Kidney (tissue), 22 donors: ENCODE measurements at places on chromosomes 7 and 10. TPM values are rescaled to one million over a fixed set of nuclear protein-coding genes. Genes with fewer than 3 reads are reported as not detected.

DNA sequence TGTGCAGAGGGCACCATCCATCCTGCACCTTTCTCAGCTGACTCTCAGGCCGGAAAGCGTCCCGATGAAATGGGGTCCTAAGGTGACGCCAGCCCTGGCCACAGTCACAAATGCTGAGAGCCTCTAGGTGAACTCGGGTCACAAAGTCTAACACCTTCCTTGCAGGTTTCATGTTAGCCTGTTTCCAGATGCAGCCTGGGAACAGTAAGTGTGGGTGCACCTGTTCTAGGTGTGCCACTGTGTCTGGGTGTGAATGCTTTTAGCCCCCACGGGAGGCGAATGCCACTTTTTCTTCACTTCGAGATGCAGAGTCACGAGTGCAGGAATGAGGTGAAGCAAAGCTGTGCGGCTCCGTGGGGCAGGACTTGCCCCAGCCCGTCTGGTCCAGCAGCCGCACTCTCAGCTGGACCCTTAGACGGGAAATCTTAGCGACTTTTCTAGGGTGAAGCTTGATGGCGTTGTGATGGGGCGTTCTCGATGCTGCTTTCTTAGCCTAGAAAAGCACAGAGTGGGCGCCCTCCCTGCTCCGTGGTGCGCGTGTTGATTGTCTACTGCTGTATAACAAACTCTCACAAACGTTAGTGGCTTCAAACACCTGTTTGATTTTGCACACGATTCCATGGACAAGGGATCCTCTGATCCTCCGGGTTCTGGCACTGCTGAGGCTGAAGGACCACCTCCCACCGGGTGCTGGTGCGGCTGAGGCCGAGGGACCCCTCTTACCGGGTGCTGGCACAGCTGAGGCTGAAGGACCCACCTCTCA lies 13.6 kb upstream of the VIPR2 start:
- DNase-seq: no peak

- DNase-seq: peak; percentile 66
Measured at GRCh38 chr7:151125470-151125845, 39.2 kb downstream of the AGAP3 start.

- DNase-seq: no peak
Measured at GRCh38 chr10:50613726-50614443, 9.9 kb downstream of the SGMS1 start.

- DNase-seq: peak; percentile 63
Measured at GRCh38 chr10:12484002-12484918, 134.9 kb downstream of the CAMK1D start.

DNA sequence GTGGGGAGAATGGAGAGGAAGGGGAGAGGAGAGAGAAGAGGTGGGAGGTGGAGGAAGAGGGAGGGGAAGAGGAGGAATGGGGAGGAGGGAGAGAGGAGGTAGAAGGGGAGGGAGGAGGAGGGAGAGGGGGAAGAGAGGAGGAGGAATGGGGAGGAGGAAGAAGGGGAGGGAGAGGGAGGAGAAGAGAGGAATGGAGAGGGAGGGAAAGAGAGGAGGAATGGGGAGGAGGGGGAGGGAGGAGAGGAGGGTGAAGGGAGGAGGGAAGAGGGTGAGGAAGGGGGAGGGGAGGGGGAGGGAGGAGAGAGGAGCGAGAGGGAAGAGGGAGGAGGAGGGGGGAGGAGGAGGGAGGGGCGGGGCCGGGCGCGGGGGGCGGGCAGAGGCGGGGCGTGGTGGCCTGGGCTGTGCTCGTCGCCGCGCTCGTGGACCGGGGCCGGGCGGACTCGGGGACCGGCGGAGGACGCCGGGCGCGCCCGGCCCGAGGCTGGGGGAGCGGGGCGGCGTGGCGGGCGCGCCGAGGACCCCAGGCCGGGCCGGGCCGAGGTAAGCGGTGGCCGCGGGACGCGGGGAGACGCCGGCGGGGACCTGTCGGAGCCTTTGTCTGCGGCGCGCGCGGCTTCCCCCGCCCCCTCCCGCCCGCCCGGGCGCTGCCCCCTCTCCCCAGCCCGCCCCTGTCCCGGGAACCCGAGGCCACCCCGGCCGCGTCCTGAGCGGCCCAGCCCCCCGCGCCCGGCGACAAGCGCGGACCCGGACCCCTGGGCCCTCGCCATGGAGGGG lies at the start of gene SLC29A4:
SLC29A4 (plus strand) TSS at position 401 of the 774 bp plus-strand sequence. CDS start 4,874 bp downstream, outside the sequence.
- DNase-seq: peak; percentile 72

DNA sequence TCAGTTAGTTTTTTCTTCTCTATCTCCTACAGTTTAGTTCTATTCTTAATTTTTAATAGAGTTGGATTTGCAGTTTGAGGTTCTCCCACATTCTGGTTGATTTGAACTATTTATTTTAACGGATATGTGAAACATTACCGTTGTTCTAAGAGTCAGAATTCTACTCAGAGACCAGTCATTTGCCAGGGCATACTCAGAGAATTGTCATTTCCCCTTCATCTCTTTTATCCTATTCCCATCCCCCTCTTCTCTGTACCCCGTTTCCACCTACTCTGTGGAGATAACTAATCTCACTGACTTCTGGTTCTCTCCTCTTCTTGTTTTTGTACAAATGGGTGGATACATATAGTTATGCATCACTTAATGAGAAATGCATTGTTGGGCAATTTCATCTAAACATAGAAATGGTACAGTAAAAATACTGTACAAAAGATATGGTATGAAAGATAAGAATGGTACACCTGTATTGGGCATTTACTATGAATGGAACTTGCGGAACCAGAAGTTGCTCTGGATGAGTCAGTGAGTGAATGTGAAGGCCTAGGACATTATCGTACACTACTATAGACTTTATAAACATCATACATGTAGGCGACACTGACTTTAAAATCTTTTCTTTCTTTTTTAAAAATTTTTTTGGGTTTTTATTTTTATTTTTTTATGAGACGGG lies 53.1 kb downstream of the INPP5F start:
- no peak for DNase-seq

DNA sequence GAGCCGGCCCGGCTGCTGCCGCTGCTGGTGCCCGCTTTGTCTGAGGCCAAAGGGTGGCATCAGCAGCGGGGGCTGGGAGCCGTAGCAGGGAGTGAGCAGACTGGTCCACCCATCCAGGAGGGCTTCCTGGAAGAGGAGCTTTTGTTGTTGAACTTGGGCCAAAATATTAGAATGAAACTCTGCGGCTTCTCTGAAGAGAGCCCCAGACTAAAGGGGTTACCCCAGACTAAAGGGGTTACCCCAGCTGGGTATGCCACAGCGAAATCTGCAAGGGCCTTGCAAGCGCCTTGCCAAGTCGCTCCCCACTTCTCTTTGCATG lies 154.7 kb upstream of the ZMIZ1 start:
- DNase-seq: no peak

The GIMAP5 gene
- polyA plus RNA-seq: 21.2 TPM

The SYT15B gene
- polyA plus RNA-seq: 0.39 TPM

DNA sequence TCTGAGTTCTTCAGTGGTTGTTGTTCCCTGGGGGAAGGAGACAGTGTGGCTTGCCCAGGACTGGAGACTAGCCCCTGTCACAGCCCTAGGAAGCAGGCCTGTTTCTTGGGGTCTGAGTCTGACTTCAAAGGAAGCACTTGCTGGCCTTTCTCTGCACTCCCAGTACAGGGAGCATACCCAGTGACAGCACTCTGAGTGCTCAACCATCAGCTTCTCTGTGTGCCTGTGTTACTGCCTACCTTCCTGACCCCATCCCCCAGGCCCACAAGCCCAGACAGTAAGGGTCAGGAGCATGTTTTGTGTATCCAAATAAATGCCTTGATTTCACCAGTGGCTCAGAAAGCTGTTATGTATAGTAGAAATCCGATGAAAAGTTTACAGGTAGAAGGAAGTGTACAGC lies 48.9 kb downstream of the OGDH start:
- no peak for DNase-seq

The ADRB1 gene
- polyA plus RNA-seq: 1.4 TPM

DNA sequence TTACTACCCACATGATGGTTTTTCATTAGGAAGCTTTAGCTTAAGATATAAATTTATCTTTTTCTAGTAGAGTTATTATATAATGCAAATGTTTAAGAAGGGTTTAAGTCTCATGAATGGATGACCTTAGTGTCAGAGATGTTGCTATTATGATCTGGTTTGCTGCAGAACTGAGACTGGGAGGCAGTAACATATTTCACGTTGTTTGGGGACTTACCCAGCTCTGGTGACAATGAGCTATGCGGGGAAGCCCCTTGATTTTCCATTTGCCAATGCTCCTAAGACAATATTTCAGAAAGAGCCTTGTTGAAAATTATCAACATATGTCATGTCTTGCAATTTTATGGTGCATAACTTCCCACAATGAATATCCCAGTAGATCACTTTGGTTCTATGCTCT lies 754.6 kb downstream of the REEP3 start:
- DNase-seq: no peak

GRCh38 chr7:96167424-96167823 lies 154.5 kb downstream of the SLC25A13 start:
- DNase-seq: no peak

DNA sequence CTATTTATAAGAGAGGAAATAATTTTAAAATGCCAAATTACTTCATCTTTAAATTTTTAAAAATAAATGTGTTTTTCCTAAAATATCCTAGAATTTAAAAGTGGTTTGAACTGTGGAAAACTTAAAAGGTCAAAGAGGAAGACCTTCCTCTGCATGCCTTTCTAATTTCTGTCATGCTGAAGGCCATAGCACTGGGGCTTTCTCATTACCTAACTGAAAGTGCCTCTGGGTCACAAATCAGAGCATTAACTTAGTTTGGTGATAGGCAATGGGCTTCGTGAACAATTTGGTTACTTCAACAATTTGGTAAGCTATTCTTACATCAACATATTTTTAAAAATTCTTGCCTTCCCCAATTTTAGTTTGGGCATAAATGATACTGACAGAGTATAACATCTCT lies 100.2 kb upstream of the SAMD8 start:
- DNase-seq: no peak

- DNase-seq: no peak
Measured at GRCh38 chr7:101177644-101178043, 2.4 kb downstream of the NAT16 start.

The TMEM243 gene
- polyA plus RNA-seq: 37.7 TPM

DNA sequence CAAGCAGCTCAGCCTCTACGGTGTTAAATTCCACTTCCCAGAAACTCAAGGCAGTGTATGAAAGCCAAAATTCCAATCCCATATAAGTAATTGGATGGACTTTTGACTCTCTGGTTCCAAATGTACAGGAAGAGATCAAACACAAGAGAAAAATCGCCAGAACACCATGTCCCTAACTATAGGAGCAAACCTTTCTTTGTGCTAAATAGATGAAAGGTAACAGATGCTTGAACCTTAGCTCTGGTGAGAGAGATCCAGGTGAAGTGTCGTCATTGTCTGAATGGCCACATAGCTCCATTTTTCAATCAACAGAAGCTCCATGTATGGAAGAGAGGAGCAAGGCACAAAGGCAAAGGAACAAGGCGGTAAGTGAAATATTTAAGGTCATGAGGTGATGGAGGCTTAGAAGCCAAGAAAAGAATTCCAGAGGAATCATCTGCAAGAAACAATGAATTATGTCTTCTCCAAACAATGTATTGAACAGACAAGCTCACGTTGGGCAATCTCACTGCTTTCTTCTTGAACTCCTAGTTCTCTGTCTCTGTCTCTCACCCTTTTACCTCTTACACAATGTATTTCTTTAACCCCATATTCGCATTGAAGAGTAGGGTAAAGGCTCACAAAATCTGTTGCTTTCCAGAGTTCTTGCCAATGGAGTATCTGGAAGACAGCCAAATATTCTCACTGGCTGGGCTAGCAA lies 585.1 kb downstream of the GATA3 start:
- no peak for DNase-seq

The MMP21 gene
- not detected for polyA plus RNA-seq

- DNase-seq: no peak
Measured at GRCh38 chr10:122130474-122131110, 140.5 kb upstream of the BTBD16 start.

- DNase-seq: peak; percentile 67
Measured at GRCh38 chr7:47763063-47763974, 181.4 kb upstream of the TNS3 start.

The EPHA1 gene
- polyA plus RNA-seq: 6.9 TPM

GRCh38 chr10:97915346-97916131 lies 65.9 kb downstream of the GOLGA7B start:
- no peak for DNase-seq

- no peak for DNase-seq
Measured at GRCh38 chr7:1480670-1481069, 21.4 kb upstream of the MICALL2 start.

DNA sequence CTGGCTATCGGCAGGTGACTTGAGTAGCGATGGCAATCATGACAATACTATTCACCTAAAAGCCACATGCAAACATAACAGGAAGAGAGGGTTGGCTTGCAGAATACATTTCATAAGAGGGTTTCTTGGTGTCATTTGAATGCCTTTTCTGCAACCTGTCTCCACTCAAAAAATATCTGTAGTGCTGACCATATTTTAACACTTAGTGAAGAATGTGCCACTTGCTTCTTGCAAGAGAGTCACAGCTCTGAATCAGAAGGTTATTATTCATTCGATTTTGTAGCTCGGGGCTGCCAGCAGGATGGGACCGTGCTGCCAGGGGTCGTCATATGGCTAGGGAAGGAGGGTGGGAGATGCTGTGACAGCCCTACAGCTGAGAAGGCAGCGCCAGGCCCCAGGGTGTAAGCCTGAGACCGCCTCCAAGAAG lies 152.0 kb upstream of the PITRM1 start:
- DNase-seq: no peak

GRCh38 chr7:1536743-1537534 lies 6.4 kb downstream of the MAFK start:
- DNase-seq: peak; percentile 98

DNA sequence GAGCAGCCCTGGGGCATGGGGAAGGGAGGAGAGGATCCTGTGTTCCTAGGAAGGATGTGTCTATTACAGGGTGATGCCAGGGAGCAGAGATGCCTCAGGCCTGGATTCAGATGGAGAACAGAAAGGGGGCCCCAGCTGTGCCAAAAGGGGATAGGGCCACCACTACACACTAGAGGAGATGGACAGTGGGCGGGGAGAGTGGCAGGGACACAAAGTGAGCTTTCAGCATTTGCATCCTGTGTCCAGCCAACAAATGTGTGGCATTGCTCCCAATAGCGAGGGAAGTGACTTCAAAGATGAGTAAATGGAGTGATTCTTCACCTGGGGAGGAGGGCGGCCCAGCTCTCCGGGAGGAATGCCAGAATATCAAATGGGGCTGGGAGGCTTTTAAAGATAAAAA lies 64.9 kb upstream of the WAPL start:
- no peak for DNase-seq

DNA sequence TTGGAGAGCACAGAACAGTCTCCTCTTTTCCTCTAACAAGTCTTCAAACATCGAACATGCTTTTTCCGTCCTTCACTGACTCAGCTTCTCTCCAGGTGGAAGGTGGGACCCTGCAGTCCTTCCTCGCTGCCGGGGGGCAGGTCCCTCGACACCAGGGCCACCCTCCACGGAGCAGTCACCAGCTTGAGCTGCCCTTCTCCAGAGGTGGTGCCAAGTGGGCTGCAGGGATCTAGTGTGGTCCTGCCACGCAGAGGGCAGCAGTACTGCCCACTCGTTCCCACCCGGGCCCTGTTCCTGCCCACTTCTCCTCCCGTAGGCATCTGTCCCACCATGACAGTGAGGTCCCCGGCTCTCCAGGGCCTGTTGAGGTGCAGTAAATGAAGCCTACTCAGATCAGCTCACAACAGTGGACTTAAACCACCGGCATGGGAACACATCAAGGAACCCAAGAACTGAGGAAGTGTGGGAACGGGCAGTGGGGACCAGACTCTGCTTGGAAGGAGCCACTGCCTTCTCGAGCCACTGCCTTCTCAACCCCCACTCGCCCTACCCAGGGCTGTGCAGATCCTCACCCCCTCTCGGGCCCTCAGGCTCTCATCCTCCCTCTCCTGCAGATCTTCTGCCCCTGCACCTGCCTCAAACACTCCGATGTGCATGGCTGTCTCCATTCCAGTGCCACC lies 153.9 kb downstream of the OAT start:
- DNase-seq: no peak

GRCh38 chr7:129750501-129750900 lies 139.0 kb downstream of the NRF1 start:
- no peak for DNase-seq
